ENCODE measurements at places on chromosomes 12 and 14.

GRCh38 chr14:102493096-102493495 lies 16.5 kb downstream of the ANKRD9 start:
- DNase-seq: no peak

DNA sequence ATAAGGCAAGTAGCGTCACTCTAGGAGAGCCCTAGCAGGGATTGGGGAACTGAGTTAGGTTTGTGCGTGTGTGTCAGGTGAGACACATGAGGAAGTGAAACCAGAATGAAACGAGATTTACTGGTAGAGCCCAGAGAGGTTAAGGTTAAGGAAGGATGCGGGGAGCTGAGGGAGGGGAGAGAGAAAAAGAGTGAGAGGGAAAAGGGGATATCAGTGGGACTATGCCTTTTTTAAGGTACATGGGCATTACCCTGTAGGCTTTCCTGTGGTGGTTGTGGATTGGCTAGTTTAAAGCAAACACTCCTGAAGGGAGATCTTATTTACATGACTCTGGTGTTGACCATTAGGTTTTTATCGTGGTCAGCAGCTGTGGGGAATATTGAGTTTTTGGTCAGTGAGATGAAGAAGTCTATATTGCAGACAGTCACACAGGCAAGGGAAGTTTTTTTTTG lies 13.9 kb downstream of the ZDHHC17 start:
- no peak for DNase-seq

DNA sequence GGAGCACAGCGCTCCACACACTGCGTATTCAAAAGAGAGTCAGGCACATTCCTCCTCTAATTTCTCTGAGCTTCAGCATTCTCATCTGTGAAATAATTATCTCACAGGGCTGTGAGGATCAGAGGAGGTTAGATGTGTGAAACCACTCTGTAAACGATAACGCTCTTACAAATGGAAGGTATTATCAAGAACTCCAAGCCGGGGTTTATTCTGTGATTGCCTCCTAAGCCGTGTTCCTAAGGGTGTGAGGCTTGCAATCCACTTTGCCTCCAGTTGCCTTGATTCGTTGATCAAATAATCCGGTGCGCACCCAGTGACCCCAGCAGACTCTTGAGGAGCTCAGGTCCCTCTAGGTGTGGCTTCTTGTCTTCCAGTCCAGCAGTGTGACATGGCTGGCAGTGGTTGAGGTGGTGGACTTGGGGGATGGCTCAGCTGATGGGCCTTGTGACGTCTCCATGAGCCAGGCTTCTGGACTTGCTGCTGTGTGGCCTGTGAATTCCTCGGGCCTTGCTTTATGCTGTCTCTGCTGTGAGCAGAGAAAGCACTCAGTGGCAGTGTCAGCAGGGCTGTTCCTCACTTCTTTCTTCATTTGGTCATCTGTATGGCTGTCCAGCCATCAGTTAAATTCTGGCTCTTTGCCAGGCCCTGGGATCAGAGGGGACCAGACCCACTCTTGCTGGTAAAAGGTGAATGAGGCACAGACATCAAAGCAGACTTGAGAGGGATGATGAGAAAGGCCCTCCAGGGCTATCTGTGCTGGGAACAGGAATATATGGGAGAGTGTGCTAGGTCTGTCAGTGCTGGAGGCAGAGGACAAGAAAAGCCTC lies 71.0 kb downstream of the SLC25A47 start:
- DNase-seq: no peak

DNA sequence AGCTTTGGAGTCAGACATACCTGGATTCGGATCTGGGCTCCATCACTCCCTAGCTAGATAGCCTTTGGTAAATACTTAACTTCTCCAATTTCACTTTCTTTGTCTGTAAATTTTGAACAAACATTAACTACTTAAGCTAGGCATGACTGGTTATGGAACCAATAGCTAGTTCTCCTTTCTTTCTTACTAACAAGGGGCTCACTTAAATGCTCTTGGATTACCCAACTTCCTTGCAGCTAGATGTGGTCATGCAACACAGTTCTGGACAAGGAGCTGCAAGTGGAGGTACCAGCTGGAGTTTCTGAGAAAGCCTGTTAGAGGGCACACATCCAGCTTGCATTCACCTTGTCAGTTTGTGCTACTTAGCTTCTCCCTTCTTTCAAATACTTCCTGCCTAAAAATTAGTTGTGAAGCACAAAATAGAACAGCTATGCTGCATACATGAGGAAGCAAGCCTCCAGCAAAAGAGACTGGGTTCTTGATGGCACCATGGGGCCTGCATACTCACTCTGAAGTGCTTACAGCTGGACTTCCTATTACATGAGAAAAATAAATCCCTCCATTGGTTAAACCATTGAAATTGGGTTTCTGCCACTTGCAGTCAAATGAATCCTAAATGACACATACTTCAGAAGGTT lies 210.1 kb upstream of the EEA1 start:
- no peak for DNase-seq

DNA sequence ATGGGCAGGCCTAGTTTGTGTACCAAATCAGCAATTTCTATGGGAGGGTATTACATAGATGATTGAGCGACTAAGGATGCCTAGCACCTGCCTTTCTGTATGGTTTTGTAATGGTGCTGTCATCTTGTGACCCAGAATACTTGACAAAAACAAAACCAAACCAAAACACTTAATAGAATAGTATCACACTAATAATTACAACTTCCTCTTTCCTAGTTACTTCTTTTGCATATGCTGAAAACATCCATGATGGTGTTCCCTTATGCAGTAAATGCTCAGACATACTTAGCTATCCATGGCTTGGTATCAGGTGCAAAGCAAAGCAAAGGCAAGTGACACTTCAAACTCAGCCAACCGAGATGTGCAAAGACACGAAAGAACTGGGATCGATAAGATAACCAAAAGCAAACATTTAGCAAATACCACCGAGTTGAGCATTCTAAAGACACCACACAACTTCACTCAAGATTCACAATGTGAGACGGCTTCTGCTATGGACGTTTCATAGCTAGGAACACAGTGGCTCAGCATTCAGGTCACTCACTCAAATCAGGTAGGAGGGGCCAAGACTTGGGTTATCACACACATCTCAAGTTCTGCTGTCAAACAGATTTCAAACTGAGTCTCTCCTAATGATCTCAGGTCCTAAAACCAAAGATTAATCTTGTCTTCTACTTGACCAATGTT lies 24.3 kb downstream of the PPP1CC start:
- no peak for DNase-seq

DNA sequence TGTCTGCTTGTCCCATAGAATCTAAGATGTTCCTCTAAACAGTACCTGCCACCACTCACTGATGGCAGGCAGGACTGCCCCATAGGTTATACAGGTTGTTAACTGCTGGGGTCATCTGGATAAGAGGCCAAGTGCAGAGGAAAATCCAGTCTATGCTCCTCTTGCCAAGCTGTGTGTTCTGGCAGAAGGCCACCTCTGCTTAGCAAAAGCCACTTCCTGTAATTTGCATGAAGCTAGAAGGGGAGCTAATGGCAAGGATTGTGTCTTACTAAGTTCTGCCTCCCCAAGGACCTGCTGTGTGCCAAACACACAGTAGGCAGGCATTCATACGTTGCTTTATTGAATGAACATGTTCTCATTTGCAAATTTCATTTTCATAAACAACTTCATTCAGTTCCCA lies 445.4 kb downstream of the BCL11B start:
- no peak for DNase-seq

DNA sequence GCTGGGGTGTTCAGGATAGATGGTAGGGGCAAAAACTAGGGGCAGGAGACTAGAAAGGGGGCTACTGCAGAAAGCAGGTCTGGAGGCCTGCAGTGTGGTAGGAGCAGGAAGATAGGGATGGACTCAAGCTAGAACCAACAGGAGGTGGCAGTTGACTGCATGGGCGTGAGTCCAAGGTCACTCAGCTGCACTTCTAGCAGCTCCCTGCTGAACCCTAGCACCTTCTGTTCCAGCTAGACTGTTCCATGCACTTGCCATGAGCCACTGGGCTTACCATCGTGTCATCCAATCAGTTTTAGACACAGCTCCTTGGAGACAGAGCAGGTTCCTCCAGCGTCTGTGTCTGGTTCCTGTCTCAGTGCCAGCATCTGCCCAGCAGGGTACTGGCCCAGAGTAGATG lies 11.3 kb upstream of the KRT8 start:
- no peak for DNase-seq

GRCh38 chr12:49865782-49866135 lies 22.9 kb upstream of the BCDIN3D start:
- DNase-seq: no peak

- no peak for DNase-seq
Measured at GRCh38 chr14:100213587-100213955, 25.4 kb upstream of the YY1 start.

DNA sequence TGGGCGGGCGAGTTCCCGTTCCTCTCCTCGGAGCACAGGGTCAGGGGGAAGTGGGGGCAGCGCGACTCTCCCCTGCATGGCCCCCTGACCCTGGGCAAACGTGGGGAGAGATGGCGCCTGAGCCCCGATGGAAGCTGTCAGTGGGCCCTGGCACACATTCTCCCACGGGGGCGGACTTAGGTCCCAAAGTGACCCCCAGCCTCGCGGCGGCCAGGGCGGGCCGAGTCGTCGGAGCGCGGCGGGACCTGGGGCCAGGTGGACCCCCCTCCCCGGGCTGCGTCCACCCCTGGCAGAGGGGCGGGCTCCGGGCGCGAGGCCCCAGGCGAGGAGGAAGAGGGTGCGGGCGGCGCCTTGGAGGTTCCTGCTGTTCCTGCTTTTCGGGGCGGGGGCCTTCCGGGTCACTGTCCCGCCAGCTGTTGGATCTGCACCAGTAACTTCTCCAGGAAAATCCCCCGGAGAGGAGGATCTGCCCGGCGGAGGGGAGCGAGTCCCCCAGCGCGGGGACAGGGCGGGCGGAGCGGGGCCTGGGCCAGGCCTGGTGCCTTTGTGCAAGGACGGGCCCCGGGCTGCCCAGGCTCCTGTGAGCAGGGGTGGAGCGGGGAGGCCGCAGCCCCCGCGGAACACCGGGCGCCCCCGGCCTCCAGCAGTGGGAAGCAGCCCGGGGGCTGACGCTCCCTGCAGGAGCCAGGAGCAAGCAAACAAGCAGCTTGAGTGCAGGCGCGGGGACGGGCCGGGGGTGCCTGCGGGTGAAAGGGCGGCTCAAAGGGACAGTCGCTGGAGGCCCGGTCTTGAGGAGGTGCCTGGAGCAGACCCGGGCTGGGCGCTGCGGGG lies 15.3 kb downstream of the TNFAIP2 start:
- no peak for DNase-seq

GRCh38 chr14:28243600-28243999 lies 523.0 kb upstream of the FOXG1 start:
- DNase-seq: no peak

GRCh38 chr14:103519837-103520212 lies 2.8 kb downstream of the CKB start:
- no peak for DNase-seq

- DNase-seq: no peak
Measured at GRCh38 chr14:52060080-52060479, 8.8 kb downstream of the NID2 start.

GRCh38 chr12:99381992-99382391 lies 265.6 kb upstream of the GARIN6 start:
- DNase-seq: no peak

DNA sequence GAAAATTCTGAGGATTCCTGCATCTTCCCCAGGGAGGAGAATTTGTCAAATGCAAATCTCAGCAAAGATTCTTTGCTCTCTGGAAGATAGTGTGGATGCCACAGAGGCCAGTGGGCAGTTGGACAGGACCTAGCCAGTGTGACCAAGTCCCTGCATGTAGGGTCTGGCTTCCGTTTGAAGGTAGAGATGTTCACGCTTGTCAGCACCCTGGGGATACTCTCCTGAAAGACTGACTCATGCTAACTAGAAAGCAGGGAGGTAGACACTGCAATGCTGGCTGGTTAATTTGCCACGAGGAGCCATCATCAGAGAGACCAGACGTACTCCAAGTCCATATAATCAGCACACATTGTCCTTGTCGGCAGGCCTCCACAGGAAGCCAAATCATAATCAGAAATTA lies 130.1 kb downstream of the SAMD4A start:
- no peak for DNase-seq

GRCh38 chr14:72479461-72479931 lies 414.4 kb downstream of the DPF3 start:
- DNase-seq: no peak

GRCh38 chr12:26970136-26970535 lies 31.9 kb downstream of the FGFR1OP2 start:
- DNase-seq: no peak

GRCh38 chr14:25431211-25432076 lies 381.5 kb upstream of the STXBP6 start:
- no peak for DNase-seq

- no peak for DNase-seq
Measured at GRCh38 chr12:100494538-100494937, 20.9 kb downstream of the NR1H4 start.

GRCh38 chr12:92110083-92110640 lies 35.5 kb downstream of the BTG1 start:
- no peak for DNase-seq

GRCh38 chr12:125530201-125530600 lies 465.0 kb downstream of the AACS start:
- DNase-seq: no peak

- DNase-seq: peak; percentile 75
Measured at GRCh38 chr12:9647825-9648700, 21.4 kb upstream of the CLEC2D start.

GRCh38 chr12:59240048-59240447 lies 319.7 kb upstream of the LRIG3 start:
- DNase-seq: no peak

DNA sequence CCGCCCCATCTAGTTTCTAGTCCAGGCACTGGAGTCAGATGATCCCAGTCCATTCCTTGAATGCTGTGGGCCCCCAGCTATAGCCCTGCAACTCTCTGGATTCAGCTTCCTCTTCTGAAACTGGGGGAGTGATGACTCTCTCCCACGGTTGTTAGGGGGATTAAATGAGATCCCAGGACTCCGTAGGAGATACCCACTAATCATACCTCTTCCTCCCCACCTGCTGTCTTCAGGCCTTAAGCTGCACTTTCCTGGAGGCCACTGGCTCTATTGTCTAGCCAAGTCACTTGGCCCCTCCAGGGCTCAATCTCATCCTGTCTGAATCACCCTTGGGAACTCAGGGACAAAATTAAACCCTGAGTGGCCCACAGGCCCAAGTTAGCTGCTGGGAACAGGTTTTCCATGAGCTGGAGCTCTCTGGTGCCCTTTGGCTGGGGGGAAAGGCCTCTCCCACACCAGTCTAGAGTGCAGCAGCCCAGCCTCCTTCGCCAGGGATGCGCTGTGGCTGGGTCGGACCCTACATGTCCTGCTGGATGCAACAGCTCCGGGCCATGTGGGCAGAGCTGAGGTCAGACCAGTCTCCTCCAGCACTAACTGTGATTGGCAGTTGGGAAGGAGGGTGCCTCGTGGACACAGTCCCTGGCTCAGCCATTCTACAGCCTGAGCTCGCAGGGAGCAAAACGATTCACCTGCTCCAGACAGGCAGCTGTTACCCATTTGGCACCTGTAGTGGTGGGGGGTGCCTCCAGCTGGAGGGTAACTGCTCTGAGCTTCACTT lies 6.0 kb upstream of the ASB2 start:
- DNase-seq: no peak

- peak; percentile 80 for DNase-seq
Measured at GRCh38 chr12:132904718-132905328, 17.4 kb upstream of the CHFR start.

All from activated T-helper 1 cell treated with anti-CD3 and anti-CD28 coated beads, Interleukin-2, amount 50 U/mL, for 16 hours (primary cell).